Stimulated activated CD4-positive, alpha-beta T cell treated with anti-CD3 and anti-CD28 coated beads, Interleukin-12 subunit alpha, Interleukin-12 subunit beta, amount 100 ng/mL, for 48 hours (primary cell): ENCODE measurements at places on chromosomes 1 and 21.

GRCh38 chr21:42532466-42533181, 19.0 kb downstream of the SLC37A1 start:
- no peak for DNase-seq

- DNase-seq, result no peak
These were observed 72.5 kb downstream of the KCNT2 start for GRCh38 chr1:196535727-196536126.

DNA sequence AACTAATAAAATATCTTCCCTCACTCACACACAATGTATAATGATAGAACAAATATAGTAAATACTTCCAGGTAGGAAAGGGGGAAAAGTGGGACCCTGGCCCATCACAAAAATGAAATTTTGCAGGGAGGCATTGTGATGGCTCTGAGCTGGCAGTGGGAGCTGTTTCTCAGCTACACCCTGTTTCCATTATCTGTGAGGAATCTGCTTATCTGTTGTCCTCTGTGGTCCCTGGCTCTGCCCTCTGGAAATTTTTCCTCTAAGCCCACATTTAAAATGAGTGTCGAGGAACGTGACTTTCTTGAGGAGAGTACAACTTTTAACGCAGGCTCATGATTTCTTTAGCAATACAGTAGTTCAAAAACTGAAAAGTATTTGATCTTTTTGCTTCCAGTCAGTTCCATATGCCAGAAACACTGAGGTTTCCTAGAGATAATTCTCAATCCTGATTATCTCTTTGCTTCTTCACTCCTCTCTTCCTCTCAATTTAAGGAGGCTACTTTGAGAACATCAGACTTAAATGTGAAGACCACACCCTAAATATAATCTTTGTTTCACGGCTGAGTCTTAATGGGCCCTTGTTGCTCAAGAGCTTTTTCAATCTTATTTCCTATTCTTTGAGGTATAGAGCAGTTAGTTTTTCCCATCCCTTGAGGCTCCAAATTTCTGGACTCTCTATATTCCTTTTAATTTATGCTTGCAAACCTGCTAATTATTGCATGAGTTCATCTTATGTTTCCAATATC, 5.0 kb upstream of the EEIG2 start:
- no peak for DNase-seq

GRCh38 chr1:159408862-159409400, 23.1 kb upstream of the OR10J4 start:
- DNase-seq, result no peak

DNA sequence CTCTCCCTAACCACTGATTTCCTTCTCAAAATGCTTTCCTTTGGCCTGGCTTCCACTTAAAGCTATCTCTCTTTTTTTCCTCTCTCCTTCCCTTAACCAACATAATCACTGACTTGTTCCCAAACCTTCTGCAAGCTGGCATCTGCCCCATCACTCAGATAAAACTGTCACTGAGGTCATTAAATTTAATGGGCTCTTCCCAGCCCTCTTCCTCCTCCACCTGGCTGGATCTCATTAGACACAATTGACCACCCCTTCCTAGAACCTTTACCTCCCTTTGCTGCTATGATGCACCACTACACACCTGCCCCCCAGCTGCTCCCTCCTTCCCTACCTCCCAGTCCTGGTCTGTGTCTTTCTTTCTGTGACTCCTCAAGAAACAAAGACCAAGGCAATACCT, 44.0 kb upstream of the GJB5 start:
- no peak for DNase-seq

DNA sequence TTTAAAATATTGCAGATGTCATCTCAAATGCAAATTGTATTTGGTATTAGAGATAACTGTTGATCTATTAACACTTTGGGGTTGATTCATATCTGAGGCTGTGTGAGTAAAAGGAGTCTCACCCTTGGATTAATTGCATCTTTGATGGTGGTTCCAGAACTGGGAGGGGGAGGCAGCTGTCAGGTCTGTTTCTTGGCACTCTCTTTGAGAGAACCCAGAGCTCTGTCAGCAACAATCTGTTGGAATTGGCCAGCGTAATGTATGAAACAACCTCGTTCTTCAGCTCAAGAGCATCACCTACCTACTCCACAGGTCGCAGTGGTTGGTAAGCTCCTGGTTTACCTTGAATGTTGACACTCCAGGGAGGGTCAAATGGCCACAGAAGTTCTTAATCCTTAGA, 424.1 kb downstream of the CAMTA1 start:
- DNase-seq, result no peak

- no peak for DNase-seq
These were observed 14.6 kb upstream of the ADAR start for GRCh38 chr1:154622503-154623039.

GRCh38 chr1:67793562-67793961, 39.7 kb downstream of the GNG12 start:
- no peak for DNase-seq
